ENCODE measurements at places on chromosomes 6 and 20.

GRCh38 chr6:10416863-10417641 is 2.2 kb upstream of the TFAP2A start:
- no peak for DNase-seq

- DNase-seq: peak; percentile 30
Observed at GRCh38 chr6:131789219-131789618, 18.6 kb upstream of the ENPP1 start.

DNA sequence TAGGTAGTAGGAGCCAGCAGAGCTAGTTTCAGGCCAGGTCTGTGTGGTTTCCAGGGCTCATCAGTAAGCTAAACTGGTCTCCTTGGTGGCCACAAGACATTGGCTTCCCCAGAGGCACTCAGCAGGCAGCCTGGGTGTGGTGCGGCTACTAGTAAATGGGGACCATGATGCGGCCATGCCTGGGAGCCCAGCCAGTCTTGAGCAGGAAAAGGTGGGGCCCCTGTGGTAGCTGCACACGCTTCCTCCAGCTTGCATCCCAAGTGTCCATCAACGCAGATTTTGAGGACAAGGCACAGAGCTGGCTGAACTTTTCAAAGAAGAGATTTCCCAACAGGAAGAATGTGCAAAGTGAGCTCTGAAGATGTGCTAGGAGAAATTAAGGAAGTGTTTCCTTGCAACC is 107.4 kb upstream of the NAA20 start:
- no peak for DNase-seq

- no peak for DNase-seq
Observed at GRCh38 chr6:56689663-56690062, 47.0 kb upstream of the DST start.

GRCh38 chr20:50550531-50550930 is 40.3 kb downstream of the PTPN1 start:
- DNase-seq: no peak

GRCh38 chr6:150395388-150396009 is 26.7 kb downstream of the IYD start:
- peak; percentile 55 for DNase-seq

DNA sequence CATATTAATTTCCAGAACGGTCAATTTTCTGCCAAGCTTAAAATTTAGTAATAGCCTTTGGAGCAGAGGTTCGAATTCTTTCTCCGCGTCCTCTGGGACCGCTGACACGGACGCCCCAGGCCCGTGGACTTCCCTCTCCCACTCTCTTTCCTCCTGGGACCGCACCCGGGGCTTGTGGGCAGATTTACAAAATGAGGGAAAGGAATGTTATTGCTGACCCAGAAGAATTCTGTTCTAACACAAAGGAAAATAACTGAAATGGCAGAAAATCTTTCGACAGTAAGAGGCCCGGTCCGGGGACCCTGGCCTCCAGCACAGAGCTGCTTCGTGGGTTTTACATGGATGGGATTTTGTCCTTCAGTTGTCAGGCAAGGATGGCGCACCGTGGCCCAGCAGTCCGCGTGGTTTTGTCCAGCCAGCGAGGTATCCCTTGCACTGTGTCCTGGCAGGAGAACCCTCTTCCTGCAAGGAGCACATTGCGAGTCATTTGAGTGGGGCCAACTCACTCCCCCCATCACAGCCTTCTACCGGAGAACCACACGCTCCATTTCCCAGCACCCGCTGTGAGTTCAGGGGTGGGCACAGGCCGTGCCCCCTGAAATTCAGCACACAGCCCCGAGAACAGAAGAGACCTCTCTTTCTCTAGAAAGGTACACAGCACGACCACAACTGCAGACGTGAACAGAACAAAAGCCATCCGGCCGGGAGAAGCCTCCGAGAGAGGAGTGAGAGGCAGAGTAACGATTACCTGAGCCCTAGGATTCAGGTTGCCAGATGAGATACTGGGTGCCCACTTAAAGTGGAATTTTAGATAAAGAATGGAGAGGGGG is 106.0 kb upstream of the AFDN start:
- no peak for DNase-seq

GRCh38 chr6:164417537-164418261 is 891.7 kb downstream of the C6orf118 start:
- DNase-seq: no peak

GRCh38 chr6:168541307-168541706 is 100.3 kb downstream of the SMOC2 start:
- no peak for DNase-seq

- DNase-seq: no peak
Observed at GRCh38 chr6:51842061-51842803, 245.2 kb downstream of the PKHD1 start.

DNA sequence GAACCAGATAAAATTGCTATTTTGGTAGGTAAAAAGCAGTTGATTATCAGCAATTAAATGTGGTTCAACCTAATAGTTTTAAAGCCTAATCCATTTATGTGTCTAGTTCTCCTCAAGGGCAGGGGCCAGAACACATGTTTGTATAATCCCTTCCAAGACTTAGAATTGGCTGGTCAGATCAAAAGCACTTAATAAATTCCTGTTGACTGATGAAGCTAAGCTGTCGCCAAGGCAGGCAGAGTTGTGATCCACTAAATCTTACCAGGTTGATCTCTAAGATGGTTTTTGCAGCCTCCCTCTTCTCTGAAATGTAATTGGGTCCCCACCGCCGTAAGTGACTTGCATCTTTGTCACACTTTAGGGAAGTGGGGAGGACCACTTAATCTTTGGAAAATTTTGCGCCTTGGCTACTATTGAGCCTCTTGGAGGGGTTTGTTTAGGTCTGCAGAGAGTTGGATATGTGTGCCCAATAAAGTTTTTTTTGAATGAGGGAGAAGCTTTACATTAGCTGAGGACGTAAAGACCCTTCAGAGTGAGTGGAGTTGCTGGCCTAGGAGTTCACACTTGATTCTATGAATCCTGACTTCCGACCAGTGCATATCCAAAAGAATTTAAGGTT is 65.9 kb downstream of the PHF20 start:
- DNase-seq: no peak

DNA sequence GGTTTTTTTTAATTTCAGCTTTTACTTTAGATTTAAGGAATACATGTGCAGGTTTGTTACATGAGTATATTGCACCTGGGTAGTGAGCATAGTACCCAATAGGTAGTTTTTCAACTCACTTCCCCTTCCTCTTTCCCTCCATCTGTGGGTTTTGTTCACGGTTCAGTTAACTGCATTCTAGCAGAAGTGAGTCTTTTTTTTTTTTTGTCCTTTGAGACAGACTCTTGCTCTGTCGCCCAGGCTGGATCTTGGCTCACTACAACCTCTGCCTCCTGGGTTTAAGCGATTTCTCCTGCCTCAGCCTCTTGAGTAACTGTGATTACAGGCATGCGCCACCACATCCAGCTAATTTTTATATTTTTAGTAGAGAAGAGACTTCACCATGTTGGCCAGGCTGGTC is 8.7 kb downstream of the UBR2 start:
- DNase-seq: no peak

GRCh38 chr6:87103977-87104601 is 9.2 kb upstream of the CGA start:
- DNase-seq: no peak

DNA sequence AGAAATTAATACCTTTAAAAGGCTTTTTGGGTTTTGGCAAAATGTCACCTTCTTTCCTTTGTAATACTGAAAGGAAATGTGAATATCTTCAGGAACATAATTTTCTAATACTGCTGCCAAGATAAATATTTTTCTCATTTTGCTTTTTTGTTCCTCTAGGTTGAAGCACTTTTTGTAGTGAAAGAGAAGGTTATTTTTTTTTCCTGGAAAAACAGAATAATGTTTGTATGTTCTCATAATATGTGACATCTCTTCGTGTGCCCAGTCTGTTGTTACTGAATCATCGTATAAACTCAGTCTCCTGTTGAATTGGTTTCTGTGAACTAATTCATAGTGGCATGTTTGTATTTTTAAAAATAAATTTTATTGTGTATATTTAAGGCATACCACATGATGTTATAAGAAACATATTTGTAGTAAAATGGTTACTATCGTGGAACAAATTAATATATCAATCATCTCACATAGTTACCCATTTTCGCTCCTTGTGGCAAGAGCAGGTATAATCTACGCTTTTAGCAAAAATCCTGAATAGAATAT is 74.4 kb downstream of the SH3BGRL2 start:
- DNase-seq: no peak

- no peak for DNase-seq
Observed at GRCh38 chr6:39508515-39508914, 186.0 kb upstream of the KCNK16 start.

DNA sequence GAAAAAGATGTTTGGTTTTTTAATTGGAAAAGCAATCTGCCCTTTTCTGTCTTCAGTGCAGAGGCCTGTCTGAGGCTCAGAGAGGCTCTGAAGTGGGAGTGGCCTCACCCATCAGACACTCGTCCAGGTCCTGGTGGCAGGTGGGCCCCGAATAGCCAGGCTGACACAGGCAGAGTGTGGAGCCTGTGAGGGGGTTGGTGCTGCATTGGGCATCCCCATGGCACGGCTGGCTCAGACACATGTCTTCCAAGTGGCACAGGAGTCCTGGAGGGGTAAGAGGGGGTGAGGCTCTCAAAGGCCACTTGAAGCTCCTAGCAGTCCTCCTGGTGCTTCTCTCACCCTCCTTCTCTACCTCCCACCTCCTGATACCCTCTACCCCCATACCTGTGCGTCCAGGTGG is 3.8 kb downstream of the NOTCH4 start:
- DNase-seq: no peak

GRCh38 chr6:125924169-125924568 is 32.4 kb upstream of the HINT3 start:
- DNase-seq: peak; percentile 67
